Heart left ventricle (tissue), 16 donors: ENCODE measurements at places on chromosomes 3 and 15. TPM values are rescaled to one million over a fixed set of nuclear protein-coding genes. Genes with fewer than 3 reads are reported as not detected.

Gene SCN11A
- not detected for total RNA-seq

Gene CNTN6
- not detected for total RNA-seq

Gene REC114
- total RNA-seq, result not detected

Gene TMEM212
- not detected for total RNA-seq

Gene CCDC80
- total RNA-seq, result 87.2 TPM

Gene UROC1
- not detected for total RNA-seq

Gene RASGRP1
- total RNA-seq, result not detected

Gene ADGRG7
- not detected for total RNA-seq

Gene AEN
- 5.5 TPM for total RNA-seq

Gene RPS17
- 1,050 TPM for total RNA-seq

Gene AADACL2
- total RNA-seq, result not detected

Gene MAP2K5
- 19.1 TPM for total RNA-seq

Gene PRSS50
- total RNA-seq, result 0.32 TPM

Gene SLC2A2
- not detected for total RNA-seq

Gene SERINC4
- 0.37 TPM for total RNA-seq

Gene ACAN
- 0.16 TPM for total RNA-seq

Gene DNAH12
- not detected for total RNA-seq

Gene CCDC13
- total RNA-seq, result 0.81 TPM

Gene PDZRN3
- total RNA-seq, result 83.1 TPM

Gene SCG3
- total RNA-seq, result not detected

Gene HYAL1
- 49.8 TPM for total RNA-seq

Gene PTH1R
- total RNA-seq, result 14.0 TPM

Gene RBM15B
- 12.8 TPM for total RNA-seq

Gene ZNF385D
- total RNA-seq, result 8.6 TPM

Gene IL17RC
- total RNA-seq, result 30.9 TPM

Gene HIGD2B
- not detected for total RNA-seq

Gene CACNA2D2
- total RNA-seq, result 1.0 TPM

Gene GPR149
- total RNA-seq, result not detected

Gene ZNF662
- total RNA-seq, result 5.3 TPM

Gene SPRED1
- total RNA-seq, result 14.1 TPM

Gene LRRIQ4
- not detected for total RNA-seq

Gene CPA3
- total RNA-seq, result 0.43 TPM

Gene PDCD10
- 32.1 TPM for total RNA-seq

Gene ACKR4
- 2.7 TPM for total RNA-seq

Gene HYAL3
- total RNA-seq, result 1.0 TPM
